ENCODE measurements at places on chromosomes 16 and 17.

- DNase-seq: no peak
Measured at GRCh38 chr17:2197271-2197670, 106.3 kb downstream of the SMG6 start.

GRCh38 chr16:28182183-28182582 is 29.6 kb downstream of the XPO6 start:
- peak; percentile 64 for DNase-seq

GRCh38 chr17:27319541-27320221 is 25.8 kb downstream of the WSB1 start:
- no peak for DNase-seq

DNA sequence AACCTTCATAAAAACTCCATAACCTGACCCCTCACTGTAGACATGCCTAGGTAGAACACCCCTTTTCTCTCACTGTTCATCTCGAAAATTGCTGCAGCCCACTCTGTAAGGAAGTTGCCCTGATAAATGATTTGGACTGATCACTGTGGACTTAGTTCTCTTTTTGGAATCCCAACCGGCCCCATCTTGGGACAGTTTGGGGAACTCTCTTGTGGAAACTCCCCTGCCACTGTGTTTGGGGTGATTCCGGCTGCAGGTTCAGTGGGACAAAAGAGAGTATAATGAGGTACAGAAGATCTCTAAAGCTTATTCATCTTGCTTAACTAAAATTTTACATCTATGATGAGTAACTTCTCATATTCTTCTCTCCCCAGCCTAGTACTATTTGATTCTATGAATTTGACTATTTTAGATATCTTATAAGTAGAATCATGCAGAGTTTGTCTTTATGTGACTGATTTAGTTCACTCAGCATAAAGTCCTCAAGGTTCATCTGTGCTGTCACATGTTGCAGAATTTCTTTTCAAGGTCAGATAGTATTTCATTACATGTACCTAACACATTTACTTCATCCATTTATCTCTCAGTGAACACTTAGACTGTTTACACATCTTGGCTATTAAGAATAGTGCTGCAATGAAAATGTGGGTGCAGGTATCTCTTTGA is 84.9 kb downstream of the ABCA8 start:
- DNase-seq: peak; percentile 53

DNA sequence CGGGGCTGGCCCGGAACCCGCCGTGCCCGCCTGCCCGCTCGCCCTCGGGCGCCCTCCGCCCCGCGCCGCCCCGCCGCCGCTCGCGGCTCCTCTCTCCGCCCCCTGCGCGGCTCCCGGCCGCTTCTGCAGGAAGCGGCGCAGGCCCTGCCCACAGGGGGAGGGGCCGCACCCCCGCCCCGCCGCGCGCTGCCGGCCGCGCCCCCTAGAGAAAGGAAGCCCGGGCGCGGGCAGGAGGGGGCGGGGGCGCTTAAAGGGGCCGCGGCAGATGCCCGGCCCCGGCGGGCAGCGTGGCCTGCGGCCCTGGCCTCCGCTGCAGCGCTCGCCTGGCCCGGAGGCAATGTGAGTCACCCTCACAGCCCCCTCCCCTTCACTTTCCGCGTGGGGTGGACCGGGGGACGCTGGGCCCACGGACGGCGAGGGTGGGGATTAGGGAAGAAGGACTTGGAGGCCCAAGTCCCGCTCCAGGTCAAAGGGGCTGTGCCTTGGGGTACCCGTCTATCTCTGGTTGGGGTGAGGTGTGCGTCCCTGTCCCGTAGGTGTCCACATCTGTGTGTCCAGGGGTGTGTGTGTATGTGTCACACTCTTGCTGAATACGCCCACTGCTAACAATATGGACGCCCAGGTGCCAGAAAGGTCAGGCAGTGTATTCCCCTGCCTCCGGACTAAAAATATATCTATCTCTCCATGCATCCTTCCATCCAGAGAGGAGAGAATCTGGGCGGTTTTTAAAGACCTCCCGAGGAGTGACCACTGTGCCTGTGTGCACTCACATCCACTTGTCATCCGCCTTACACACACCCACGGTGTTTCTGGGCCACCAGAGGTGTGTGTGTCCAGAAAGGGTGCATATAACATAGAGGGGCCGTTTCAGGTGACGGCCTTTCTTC is at the start of gene GIT1:
GIT1 (minus strand) TSS at position 125 of the 887 bp plus-strand sequence. CDS start 270 bp downstream, outside the sequence.
- DNase-seq: peak; percentile 78

- DNase-seq: peak; percentile 34
Measured at GRCh38 chr16:57830890-57831484, 28.7 kb upstream of the KIFC3 start.

DNA sequence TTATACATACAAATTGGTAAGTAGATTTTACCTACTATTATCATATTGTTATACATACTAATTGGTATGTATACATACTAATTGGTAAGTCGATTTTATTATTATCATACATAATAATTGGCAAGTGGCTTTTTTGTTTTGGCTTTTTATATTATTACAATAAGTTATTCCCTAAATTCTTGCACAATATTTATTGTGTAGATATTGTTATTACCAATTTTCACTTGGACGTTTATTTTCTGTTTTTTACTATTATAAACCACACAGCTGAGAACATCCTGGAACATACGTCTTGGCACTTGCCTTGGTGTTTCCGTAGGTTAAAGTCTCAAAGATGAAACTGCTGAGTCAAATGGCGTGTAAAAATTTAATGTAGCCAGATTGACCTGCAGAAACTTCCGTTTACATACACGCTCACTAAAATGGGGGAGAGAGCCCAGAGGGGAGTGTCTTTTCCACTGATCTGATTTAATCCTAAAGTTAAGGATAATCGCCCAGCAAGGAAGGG is 18.9 kb downstream of the GNGT2 start:
- no peak for DNase-seq

DNA sequence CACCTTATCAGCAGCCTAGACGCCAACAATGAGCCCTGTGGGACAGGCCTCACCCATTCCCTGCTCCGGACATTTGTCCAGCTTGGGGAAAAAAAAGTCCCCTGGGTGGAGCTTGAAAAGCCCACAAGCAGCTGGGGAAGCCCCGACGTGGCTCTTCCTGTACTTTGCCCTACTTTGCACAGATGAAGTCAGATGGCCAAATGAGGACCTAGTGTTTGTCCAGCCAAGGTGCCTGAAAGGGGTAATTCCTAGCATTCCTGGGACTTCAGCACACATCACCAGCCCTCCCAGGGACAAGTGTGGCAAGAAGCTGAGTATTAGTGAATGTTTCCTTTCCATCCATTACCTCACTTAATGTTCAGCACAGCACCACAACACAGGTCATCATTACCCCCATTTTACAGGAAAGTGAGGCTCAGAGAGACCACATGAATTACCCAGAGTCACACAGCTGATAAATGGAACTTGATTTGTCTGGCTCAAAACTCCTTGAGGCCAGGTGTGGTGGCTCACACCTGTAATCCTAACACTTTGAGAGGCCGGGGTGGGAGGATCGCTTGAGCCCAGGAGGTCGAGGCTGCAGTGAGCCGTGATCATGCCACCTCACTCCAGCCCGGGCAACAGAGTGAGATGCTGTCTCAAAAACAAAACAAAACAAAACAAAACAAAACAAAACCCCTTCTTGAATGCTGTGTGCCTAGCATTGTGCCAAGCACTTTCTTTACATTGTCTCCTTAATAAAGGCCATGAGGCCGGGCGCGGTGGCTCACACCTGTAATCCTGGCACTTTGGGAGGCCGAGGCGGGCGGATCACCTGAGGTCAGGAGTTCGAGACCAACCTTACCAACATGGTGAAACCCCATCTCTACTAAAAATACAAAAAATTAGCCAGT is 19.9 kb upstream of the PLLP start:
- DNase-seq: peak; percentile 98

Measured in inflammatory macrophage treated with lipopolysaccharide for 1 hour (primary cell).